ENCODE measurements at places on chromosomes 2 and 18. TPM values are rescaled to one million over a fixed set of nuclear protein-coding genes. Genes with fewer than 3 reads are reported as not detected.

MAPK4 gene
- polyA plus RNA-seq, result 1.5 TPM

ADCYAP1 gene
- polyA plus RNA-seq, result 4.4 TPM

FRZB gene
- 34.5 TPM for polyA plus RNA-seq

DNA sequence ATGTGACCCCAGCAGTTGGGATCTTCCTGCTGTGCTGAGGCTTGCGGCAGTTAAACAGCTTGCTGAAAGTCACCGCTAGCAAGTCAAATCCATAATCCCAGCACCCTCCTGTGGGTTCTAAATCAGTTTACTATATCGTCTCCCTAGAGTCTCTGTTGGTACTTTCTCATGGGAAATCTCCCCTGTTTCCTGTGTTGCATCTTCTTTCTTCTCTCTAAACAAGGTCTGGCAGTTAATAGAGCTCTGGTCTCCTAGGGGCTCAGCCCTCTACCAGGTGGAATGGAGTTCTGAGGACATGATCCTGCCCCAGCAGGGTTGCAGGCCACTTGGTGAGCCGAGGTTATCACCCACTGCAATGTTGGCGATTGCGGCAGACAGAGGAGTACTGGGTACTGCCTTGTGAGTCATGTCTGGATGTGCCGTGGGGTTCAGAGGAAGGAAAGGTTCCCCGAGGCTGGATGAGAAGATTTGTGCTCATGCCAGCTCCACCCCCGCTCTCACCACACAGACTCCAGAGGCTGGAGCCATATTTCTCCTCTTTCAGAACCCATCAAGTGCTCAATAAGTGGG, 59.4 kb upstream of the SIX2 start:
- DNase-seq, result no peak

DNA sequence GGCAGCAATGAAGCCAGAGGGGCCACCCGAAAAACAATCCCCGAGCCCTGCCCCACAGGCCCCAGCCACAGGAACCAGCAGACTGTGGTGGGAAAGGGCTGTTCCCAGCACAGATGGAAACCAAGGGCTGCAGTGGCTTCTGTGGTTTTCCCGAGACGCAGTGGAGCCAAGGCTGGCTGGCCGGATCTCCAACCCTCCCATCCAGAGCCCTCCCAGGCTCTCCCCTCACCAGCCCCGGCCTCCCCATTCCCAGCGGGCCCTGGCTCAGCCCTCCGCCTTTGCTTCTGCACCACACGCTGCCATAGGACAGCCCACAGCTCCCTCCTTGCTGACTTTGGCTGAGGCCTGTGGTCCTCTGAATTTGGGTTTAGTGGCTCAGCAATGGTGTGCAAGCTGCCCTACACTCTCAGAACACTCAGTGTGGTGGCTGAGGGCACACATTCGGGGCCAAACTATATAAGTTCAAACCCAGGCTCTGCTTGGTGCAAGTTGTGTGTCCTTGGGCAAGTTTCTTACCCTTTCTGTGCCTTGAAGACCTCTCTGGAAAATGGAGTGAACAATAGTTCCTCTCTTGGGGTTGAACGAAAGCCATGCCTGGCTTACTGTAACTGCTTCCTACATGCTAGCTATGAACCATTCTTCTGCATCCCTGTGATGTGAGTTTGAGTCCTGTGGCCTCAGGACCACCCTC, 200.1 kb downstream of the SMAD7 start:
- DNase-seq, result no peak

- DNase-seq, result peak; percentile 43
Observed at GRCh38 chr2:162333968-162334367, 10.0 kb upstream of the GCA start.
